Nephron progenitor cell (in vitro differentiated cells): ENCODE measurements at places on chromosomes 1 and 21.

- no peak for DNase-seq
Measured at GRCh38 chr1:229111703-229112319, 159.1 kb upstream of the RAB4A start.

GRCh38 chr1:30149226-30149625, 574.2 kb downstream of the MATN1 start:
- no peak for DNase-seq

DNA sequence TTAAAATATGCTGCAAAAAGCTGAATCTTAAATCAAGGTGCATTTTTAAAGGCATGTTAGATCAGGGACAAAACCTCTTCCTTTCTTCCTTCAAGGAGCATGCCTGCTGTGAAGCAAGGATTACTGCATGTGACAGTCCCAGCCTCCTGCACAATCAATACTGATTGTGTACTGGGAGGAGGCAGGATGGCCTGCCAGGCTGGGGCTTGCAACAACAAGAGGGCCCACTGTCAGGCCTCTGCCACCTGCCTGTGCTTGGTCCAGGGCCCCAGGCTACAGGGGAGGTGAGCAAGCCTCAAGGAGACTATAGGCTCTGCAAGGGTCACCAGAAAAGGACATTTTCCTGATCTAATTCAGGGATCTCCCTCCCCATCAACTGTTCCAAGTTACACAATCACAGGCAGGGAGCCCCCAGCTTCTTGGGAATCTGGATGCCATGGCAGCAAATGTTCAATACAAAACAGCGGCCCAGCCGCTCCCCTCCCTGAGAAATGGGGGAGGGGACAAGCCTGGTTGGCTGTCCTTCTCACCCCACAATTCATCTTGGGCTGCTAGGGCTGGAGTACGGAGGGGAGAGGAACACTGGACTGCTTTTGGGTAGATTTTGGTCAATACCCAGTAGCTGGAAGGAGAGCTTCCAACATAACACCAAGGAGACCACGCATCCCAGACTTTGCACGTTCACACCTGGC, 76.7 kb downstream of the SSBP3 start:
- DNase-seq, result no peak

GRCh38 chr21:37593015-37593414, 226.4 kb downstream of the DYRK1A start:
- no peak for DNase-seq

GRCh38 chr1:39899611-39900538, 1.8 kb downstream of the MYCL start:
- no peak for DNase-seq

- no peak for DNase-seq
Measured at GRCh38 chr1:54955359-54955758, 25.1 kb upstream of the TMEM61 start.

DNA sequence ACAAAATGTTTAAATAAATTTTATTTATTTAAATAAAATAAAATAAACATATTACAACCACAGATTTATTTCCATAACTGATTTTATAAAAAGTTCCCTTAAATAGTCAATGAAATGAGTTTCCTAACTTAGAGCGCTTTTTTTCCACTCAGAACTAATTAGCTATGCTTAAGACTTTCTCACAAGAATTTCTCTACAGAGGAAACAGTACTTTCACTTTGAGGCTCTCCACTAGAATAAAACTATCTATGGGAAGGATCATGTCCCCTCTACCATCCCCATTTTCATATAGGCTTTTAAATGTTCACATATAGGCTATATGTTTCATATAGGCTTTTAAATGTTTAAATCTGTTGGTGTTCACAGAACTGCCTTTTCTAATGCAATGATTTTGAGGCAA, 40.0 kb upstream of the DPH5 start:
- DNase-seq, result no peak

DNA sequence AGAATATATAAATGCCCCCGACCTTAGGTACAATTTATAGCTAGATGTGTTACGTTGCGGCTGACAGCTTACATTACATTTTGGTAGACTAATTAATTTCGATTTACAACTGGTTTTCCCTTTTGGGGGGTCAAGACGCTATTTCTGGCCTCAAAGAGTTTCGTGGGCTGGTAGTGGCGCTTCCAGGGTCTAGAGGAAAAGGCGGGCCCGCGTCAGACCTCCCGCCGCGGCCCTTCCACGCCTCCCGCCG, 391 bp downstream of the IFT25 start:
- no peak for DNase-seq

DNA sequence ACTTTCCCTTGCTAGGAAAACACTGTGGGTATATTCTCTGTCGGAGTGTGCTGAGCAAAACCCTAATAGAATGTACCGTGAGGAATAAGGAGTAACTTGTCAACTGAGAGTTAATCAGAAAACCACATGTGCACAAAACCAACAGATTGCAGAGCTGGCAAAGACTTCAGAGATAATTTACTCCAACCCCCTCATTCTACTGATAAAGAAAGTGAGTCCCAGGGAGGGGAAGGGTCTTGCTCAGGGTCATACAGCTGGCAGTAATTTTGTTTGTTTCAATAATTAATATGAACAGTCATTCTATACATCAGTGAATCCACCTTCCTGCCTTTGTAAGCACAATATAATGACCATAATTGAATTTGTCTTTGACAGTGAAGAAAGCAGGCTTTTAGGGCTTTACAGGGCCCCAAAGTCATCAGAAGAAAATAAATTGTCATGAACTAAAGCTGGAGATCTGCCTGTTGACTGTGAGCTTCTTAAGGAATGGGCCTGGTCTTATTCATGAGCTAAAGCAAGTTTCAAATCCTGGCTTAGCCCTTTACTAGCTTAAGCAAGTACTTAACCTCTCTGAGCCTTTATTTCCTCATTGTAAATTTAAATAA, 67.2 kb upstream of the HOOK1 start:
- no peak for DNase-seq

- DNase-seq, result no peak
Measured at GRCh38 chr1:119762953-119763352, 5.8 kb downstream of the HMGCS2 start.

DNA sequence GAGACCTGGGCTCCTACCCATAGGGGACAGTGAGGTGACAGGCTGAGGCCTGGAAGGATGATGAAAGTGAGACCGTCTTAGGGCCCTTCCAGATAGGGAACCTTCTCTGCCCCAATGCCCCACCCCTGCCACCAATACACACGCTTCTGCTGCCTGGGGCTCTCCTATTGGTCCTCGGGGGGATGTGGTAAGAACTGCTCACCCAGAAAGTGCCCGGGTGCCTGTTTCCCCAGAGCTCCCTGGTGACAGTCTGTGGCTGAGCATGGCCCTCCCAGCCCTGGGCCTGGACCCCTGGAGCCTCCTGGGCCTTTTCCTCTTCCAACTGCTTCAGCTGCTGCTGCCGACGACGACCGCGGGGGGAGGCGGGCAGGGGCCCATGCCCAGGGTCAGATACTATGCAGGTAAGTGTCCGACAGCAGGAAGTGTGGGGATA, 948 bp downstream of the SEMA4A start:
- no peak for DNase-seq

DNA sequence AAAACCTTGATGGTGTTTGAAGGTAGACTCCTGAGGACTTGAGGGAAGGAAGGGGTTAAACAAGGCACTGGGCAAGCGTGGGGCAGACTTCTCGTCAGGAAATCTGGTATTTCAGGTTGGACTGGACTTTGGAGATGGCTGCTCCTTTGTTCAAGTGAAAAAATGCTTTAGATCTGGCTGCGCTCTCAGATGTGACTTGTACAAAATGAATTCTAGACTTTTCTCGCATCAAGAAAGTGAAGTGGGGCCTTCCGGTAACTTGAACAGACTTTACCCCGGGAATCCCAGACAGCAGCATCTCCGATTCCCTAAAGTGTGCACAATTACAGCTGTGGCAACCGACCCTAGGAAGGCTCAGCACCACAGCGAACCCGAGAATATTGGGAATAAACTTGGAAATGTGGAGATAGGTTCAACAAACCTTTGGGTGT, 44.3 kb upstream of the ERRFI1 start:
- DNase-seq, result no peak

DNA sequence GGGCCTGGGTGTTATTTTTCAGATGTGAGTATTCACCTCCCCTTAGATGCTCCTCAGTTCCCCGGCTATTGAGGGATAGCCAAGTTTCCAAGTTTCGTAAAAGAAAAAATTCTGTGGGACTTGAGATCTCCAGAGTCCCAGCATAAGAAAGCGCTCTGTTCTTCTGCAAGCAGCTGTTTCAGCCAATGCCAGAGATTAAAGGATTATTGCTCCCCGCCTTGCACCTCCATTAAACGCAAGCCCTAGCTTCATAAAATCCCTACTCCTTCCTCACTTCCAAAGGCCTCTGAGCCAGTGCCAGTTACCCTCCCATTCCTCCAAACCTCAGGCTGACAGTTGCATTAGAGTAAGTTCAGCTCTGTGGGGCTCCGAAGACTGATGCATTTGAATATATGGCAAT, 56.4 kb downstream of the CHIA start:
- no peak for DNase-seq

GRCh38 chr1:71719330-71719729, 563.0 kb downstream of the NEGR1 start:
- DNase-seq, result no peak

DNA sequence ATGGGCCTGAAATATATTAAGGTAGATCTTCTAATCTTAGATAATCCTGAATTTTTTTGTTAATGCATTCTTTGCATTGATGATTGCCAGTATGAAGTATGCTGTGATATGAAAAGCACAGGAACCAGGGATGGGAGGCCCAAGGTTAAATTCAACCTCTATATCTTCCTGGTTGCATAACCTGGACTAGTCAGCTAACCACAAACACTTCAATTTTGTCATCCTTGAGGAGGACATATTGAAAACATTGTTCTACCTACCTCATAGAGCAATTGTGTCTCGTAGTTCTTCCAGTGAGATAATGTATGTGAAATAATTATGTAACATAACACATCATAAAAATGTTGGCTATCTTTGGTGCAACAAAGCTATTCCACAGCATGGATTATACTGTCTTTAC, 25.6 kb downstream of the PDC start:
- DNase-seq, result no peak

GRCh38 chr21:39385299-39386145, 36.6 kb upstream of the HMGN1 start:
- DNase-seq, result no peak

- DNase-seq, result no peak
Measured at GRCh38 chr1:55257958-55258357, 42.8 kb upstream of the USP24 start.

DNA sequence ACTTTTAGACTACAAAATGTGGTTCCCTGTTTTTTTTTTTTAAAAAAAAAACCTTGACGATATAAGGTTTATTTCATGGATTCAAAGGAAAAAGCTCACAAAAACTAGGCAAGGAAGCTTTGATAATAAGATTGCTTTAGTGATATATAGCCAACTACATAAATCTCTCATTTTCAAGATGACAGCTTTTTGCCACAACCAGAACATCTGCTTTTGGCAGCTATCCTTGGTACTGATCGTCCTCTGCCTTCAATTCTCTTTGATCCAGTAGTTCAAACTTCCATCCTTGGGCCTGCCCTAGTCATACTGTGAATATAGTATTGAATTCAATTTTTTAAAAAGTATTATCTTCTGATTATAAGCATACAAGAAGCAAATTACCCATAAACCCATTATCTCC, 72.9 kb upstream of the CD53 start:
- no peak for DNase-seq

GRCh38 chr21:33268393-33268736, 2.2 kb downstream of the IL10RB start:
- no peak for DNase-seq

DNA sequence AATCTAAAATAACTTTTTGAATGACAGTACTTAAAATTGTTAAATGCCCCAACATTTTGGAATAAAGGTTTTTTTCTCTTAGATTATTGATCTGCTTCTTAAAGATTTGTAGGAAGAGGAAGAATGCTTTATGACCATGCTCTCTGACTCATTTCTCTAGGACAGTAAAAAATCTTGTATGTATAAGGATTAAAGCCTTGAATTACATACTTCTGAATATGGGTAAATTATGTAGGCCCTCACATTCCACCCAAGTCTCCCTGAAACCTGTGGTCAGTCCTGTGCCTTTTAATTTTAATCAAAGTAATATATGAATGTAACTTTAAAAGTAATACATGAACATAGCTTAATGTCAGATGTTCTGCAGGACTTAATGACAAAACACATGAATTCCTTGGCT, 50.5 kb downstream of the ABCD3 start:
- DNase-seq, result no peak

GRCh38 chr21:25760061-25760460, 25.3 kb downstream of the GABPA start:
- DNase-seq, result no peak

DNA sequence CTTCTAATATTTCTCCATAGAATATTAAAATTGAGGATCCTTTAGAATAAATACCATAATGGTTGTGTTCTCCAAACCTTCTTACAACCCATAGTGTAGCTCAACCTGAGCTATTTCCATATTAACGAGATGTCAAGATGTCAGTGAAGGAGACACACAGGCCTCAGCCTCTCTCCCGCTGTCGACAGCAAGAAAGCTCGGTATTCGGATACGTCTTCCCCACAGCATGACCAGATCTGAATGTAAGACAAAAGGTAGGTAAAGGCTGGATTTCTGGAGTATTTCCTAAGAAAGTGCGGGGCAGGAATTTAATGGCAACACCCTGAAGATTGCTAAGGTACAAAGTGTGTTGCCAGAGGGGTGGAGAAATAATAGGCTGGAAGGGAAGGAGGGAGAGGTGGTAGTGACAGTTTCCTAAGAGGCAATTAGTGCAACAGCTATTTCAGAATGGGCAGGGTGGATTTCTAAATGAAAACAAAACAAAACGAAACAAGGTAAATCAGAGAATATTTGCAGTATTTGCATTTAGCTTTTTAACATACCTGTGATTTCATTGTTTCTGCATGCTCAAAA, 1.7 kb downstream of the ADSS2 start:
- DNase-seq, result no peak

GRCh38 chr1:224433041-224433691, 1.4 kb downstream of the WDR26 start:
- peak; percentile 50 for DNase-seq
